ENCODE measurements at places on chromosomes 2 and 18. TPM values are rescaled to one million over a fixed set of nuclear protein-coding genes. Genes with fewer than 3 reads are reported as not detected.

NRP2 gene
- 2.0 TPM for total RNA-seq

NOSTRIN gene
- 24.3 TPM for total RNA-seq

ANKRD62 gene
- total RNA-seq, result 5.2 TPM

GRCh38 chr2:54918647-54919280, 131.5 kb downstream of the RTN4 start:
- no peak for DNase-seq

WDR54 gene
- total RNA-seq, result 6.2 TPM

TTN gene
- 11.4 TPM for total RNA-seq

AQP12A gene
- 79.7 TPM for total RNA-seq

- no peak for DNase-seq
Observed at GRCh38 chr2:4214444-4215205, 511.2 kb downstream of the DCDC2C start.

IL1R1 gene
- total RNA-seq, result 48.0 TPM

TLX2 gene
- not detected for total RNA-seq

GRCh38 chr18:76441002-76441667, 53.9 kb downstream of the ZNF516 start:
- peak; percentile 68 for DNase-seq

DNA sequence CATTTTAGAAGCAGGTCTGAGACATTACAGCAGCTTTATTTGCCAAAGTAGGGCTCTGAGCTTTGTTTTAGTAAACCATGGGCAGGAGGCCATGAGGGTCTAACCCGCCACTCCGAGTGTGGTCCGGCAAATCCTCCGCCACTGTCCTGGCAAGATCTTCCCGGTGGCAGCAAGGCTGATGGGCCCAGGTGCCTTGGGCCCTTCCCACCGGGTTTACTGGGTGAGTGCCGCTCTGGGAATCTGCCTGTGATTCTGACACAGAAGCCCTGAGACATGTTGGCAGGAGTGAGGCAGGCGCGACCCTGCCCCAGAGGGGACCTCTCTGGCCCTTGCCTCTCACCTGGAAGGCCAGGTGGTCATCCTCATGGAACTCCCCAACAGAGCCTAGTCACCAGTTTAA, 29.9 kb downstream of the MTERF4 start:
- no peak for DNase-seq

PLA2R1 gene
- total RNA-seq, result 0.58 TPM

DNA sequence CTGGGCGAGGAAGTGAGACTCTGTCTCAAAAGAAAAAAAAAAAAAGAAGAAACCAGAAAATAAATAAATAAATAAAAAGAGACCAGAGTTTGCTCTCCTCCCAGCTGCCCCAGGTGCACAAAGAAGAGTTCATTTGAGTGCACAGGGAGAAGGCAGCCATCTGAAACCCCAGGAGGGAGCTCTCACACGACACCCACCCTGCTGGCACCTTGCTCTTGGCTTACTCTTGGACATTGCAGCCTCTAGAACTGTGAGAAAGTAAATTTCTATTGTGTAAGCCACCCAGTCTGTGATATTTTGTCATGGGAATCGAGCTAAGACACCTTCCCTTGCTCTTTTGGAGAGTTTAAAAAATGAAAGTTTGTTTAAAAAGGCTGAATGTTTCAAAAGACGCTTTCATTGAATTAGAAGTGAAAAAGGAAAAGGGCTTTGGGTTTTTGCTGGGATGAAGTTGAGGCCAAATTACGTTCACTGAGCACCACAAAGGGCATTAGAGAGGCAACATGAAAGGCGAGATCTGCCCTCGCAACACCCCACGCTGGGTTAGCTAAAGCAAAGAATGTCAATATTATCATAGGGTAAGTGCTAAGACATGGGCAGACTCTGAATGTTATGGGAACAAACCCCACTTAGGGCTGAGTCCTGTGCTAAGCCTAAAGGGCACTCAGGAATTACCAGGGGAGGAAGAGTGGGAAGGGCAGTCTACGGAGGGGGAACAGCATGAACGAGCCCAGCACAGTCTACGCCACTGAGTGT, 128.9 kb upstream of the RIOK3 start:
- DNase-seq, result no peak

DNA sequence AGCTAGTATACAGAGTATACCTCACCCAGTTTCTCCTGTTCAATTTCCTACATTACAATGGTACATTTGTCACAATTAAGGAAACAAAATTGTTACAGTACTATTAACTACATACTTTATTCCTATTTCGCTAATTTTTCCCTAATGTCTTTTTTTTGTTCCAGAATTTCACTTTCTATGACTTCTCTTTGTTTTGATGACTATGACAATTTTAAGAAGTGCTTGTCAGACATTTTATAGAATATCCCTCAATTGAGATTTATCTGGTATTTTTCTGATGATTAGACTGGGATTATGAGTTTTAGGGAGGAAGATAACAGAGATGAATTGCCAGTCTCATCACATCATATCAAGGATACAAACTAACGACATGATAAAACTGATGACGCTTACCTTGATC, 211.8 kb upstream of the STON1 start:
- no peak for DNase-seq

SNTG2 gene
- total RNA-seq, result 4.2 TPM

GRCh38 chr2:229521576-229521975, 192.8 kb downstream of the DNER start:
- DNase-seq, result no peak

DNA sequence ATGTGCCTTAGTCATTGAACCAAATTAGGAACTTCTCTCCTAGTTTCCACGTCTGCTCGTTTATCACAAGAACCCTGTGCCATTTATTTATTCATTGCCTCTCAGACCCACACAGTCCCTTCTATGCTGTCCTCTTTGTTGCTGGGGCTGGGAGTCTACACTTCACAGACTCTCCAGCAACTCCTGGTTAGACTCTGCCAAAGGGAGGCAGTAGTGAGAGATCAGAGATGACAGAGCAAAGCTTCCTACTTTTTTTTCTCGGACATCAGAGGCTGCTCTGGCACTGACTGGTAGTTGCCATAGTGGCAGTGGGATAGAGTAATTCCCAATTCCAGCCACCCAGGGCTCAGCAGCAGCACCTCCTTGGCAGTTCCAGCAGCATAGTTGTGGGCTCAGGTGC, 277.5 kb downstream of the BCL11A start:
- no peak for DNase-seq

DNA sequence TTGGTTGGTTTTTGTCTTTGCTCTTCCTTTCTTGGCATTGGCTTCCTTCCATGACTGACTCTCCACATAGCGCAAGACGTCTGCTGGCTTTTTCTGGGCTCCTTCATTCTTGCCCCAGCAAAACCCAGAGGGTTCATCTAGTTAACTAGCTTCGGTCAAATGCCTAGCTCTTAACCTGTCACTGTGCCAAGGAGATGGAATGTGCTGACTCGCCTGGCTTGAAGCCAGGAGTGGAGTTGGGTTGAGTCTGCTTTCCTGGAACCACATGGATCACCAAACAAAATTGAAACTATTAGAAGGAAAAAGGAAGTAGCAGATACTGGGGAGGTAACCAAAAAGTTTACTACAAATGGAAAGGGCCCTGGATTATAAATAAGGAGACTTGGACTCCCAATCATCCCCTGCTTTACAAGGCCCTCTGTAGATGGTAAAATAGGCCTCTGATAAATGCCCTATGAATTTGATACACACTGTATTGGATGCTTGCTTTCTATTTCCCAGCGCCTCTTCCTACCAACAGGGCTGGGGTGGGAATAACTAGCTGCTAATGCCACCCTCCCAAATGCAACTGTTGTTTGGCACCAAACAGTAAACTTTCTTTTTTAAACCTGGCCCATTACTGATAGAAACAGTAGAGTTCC, 11.3 kb downstream of the MALT1 start:
- peak; percentile 25 for DNase-seq

DNA sequence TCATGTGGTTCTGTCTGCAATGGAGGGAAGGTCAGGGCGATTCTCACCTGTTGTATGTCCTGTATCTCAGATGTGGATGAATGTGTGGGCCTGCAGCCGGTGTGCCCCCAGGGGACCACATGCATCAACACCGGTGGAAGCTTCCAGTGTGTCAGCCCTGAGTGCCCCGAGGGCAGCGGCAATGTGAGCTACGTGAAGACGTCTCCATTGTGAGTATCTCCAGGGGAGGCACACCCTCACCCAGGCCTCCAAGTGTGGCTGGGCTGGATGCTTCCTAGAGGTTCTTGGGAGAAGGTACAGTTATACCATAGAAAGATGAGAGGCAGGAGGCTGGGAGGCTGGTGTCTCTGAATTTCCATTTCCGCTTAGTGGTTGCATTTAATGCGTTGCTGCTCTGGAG, 46.9 kb downstream of the FBLN7 start:
- DNase-seq, result no peak

EFHD1 gene
- total RNA-seq, result 1.2 TPM

OTOS gene
- total RNA-seq, result not detected

- no peak for DNase-seq
Observed at GRCh38 chr2:198054299-198054698, 249.9 kb downstream of the PLCL1 start.

- DNase-seq, result no peak
Observed at GRCh38 chr2:171655586-171655985, 31.7 kb upstream of the DYNC1I2 start.

ACVR1C gene
- 1.2 TPM for total RNA-seq

DPP4 gene
- total RNA-seq, result 2.3 TPM

- no peak for DNase-seq
Observed at GRCh38 chr2:118044103-118044716, 30.3 kb upstream of the CCDC93 start.

GRCh38 chr18:48551100-48551499, 12.3 kb downstream of the CTIF start:
- DNase-seq, result no peak

GRCh38 chr2:214542866-214543265, 132.0 kb downstream of the VWC2L start:
- no peak for DNase-seq

IL36A gene
- not detected for total RNA-seq

DNA sequence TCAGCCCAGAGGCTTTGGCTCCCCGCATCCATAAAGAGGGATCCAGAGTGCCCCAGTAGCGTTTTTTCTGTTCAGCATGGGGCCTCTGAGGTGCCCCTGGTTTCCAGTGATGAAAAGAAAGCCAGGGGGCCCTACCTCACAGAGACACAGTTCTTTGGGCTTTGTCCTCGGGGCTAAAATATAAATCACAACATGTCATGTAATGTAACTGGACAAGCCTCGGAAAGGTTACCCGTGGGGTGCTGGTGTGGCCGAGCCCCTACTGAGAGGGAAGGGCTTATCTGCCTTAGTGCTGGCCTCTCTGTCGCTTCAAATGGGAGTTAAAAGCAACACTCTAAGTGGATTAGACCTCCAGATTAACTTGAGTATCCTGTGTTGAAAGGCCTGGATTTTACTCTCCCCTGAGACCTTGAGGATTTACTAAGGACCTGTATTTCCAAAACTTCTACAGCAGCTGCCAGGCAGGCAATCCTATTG, 251.6 kb upstream of the APCDD1 start:
- DNase-seq, result no peak

DNA sequence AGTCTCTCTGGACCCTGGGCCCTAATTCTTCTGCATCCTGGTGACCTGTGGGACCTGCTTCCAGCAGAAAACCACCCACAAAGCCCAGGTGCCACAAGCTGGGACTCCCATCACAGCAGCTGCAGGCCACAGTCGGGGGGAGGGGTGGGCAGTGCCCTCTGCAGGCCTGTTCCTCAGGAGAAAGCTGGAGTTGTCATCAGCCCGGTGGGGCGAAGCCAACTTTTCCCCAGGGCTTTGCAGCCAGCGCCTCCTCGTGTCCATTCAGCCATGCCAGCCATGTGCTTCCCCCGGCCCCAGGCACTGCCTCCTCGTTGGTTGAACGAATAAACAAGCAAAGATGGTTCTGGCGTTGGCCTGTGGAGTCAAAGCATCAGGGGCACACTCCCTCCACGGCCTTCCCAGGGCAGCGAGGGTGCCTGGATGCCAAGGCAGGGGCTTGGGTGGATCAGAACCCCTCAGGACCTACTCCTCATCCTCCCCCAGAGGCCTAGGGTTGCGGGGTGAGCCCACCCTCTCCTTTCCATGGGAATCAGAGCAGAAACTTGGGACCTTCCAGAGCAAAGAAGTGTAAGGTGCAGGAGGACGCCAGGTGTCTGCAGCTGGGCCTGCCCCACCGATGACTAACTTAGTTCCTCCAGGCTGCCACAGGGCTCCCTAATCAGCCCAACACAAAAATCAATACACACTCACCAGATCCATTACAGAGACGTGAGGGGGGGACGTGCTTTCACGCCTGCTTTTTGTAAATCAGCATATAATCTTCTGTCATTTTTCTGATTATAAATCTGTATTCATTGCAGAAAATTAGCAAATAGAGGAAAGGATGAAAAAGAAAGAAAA, 75.7 kb upstream of the RAB6C start:
- no peak for DNase-seq

TMEM247 gene
- total RNA-seq, result not detected

NFATC1 gene
- total RNA-seq, result 5.1 TPM

SFXN5 gene
- total RNA-seq, result 4.2 TPM

DNA sequence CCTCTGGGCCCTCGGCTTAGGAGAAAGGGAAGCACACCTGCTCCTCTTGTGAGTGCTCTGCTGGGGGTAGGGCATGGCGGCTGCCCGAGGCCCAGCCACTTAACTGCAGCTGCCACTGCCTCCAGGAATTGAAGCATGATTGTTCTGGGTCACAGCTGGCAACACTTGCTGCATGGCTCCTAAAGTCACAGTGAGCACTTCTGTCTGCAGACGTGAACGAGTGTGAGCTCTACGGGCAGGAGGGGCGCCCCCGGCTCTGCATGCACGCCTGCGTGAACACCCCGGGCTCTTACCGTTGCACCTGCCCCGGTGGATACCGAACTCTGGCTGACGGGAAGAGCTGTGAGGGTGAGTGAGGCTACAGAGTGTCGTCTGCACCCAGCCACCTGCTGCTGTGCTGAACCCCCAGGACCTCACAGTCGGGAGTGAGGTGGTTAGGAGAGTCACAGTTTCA, 44.4 kb downstream of the FBLN7 start:
- DNase-seq, result no peak

DNA sequence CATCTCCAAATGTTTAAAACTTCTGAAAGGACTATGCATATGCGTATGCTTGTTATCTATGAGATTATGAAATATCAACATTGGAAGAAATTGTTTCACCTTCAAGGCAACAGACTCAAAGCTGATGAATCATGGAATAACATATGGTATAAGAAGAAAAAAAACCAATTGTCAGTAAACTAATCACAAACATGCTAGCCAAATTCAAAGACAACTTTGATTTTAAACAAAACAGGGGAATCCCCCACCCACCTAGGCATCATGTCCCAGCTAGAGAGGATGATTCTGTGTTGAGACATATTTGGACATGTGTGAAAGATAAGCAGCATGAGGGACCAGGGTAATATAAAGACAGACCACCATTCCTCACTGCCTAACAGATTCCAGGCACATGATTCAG, 147.7 kb downstream of the WDPCP start:
- no peak for DNase-seq

PASK gene
- total RNA-seq, result 12.3 TPM

CXCR1 gene
- not detected for total RNA-seq

MC4R gene
- total RNA-seq, result not detected

Data from pancreas (tissue), 10 donors.